Stimulated activated effector memory CD8-positive, alpha-beta T cell treated with anti-CD3 and anti-CD28 coated beads, Interleukin-12 subunit alpha, Interleukin-12 subunit beta, amount 100 ng/mL, for 72 hours (primary cell): ENCODE measurements at places on chromosomes 2 and 18.

DNA sequence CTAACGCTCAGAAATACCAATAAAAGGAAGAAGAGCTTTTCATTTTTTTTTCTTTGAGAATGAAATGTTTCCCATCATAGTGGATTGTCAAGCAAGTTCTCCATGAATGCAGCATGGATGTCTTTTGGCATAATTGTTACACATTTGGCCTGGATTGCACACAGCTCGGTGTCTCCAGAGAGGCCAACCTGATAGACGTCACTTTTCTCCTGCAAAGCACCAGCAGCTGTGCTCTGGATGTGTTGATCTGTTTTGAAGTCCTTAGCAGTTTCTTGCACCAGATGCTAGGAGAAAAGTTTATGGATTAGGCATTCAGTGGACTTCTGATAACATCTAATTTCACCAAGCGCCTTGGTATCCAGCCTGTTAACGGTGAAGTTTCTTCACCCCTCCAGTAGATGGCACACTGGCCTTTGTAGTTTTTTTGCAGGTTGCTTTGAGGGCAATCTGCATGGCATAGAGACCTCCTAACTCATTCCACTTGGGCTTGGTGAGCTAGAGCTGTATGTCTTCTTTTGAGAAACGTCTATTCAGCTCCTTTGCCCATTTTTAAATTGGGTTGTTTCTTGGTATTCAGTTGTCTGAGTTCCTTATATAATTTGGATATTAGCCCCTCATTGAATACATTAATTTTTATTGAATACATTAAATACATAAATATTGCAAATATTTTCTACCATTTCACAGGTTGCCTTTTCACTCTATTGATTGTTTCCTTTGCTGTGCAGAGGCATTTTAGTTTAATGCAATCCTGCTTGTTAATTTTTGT, 59.7 kb downstream of the PTH2R start:
- DNase-seq, result no peak

- DNase-seq, result no peak
Measured at GRCh38 chr2:186467421-186467820, 18.6 kb upstream of the ZC3H15 start.

- DNase-seq, result no peak
Measured at GRCh38 chr18:7017013-7017412, 100.6 kb downstream of the LAMA1 start.

- DNase-seq, result no peak
Measured at GRCh38 chr2:206647985-206648384, 5.7 kb downstream of the FAM237A start.

- no peak for DNase-seq
Measured at GRCh38 chr18:54351186-54351585, 6.5 kb downstream of the STARD6 start.

GRCh38 chr2:25339211-25339674, 2.5 kb downstream of the DNMT3A start:
- no peak for DNase-seq

DNA sequence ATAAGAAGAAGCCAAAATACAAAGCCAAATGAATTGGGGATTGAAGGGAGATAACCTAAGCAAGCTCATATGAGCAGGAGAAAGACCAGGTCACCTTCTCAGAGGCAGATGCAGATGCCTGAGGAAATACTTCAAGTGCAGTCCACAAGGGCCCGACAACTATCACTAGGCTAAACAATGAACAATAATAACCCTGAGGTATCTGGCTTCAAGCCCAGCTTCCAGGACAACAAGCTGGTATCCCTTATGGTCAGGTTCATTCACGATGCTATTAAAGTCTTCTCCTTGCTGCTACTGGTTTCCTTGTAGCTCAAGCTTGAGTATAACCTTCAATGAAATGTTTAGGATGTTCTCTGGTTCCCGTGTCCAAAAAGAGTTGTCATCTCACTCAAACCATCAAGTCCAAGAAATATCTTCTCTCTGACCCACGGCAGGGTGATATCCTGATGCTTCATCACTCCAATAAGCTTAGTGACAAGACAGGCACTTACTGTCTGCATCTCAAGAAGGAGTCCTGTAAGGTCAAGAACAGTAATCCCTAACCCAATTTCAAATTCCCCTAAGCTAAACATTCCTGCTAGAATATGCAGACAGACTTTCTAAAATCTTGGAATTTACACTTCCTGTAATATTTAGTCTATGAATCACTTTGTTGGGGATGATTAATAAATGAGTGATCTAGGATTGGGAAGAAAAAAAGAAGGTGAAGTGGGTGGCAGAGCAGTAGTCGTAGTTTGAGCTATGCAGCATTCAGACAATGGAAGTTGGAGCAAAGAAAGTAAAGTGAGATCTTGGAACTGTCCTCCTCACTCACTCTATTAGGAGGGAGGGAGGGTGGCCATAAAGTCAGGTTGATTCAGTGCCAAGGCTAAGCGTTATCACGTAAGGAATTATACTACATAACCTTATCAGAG, 33.1 kb downstream of the CHN1 start:
- no peak for DNase-seq

GRCh38 chr18:21109936-21110712, 1.5 kb downstream of the ROCK1 start:
- no peak for DNase-seq

DNA sequence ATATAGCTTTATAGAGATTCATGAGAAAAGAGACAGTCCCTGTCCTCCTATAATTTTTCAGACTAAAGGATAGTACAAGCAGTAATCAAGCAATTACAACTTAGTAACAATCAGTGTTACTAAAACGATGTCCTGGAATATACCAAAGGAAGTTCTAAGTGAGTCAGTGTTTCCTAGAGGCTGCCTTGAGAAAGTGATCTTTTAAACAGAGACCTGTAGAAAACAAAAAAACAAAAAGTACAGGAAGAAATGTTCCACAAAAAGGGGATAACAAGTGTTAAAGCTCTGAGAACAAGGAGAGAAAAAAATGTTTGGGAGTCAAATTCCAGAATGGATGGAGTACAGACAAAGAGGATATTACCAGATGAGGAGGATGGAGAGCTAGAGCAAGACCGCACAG, 556.4 kb downstream of the ERBB4 start:
- no peak for DNase-seq

DNA sequence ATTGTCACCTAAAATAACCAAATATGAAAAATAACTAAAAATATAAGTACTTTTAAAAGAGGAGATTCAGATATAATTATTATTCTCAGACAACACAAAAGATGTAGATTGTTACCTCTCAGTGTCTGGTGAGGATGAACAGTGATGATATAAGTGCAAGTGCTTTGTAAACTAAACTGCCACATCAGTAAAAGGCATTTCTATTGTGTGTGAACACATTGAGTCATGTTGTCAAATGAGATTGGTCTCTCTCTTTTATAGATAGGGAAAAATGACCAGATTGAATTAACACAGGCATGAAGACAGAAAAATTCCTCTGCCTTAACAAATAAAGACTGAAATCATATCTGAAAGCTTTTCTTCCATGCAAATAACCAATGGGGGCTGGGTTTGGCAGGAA, 182.4 kb upstream of the TMEFF2 start:
- no peak for DNase-seq

DNA sequence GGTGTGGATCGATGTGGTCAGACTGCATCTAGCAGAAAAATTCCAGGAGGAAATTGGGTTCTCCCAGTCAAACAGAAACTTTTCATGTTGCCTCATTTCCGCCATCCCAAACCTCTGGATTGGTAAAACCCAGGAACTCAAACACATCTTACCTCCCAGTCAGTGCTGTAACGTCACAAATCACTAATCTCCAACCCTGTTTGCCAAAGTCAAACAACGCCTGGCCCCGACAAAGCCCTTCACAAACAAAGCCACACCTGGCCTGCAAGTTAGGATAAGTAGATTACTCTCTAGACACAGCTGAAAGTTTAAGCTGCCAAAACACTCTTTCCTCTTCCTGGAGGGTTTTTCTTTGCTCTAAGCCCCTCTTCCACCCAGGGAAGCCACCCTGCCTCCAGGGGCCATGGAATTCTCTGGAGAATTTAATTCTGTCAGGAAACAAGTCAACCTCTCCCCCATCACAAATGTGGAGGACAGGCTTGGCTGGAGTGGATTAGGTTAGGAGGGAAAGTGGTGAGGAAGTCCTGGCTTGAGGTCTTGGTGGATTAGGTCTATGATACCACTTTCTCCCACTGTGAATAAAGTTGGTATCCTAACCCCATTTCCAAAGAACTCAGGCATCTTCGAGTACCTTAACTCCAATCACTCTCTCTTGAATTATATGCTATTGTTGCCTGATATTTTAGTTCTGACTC, 86.7 kb downstream of the LYPD6B start:
- no peak for DNase-seq

DNA sequence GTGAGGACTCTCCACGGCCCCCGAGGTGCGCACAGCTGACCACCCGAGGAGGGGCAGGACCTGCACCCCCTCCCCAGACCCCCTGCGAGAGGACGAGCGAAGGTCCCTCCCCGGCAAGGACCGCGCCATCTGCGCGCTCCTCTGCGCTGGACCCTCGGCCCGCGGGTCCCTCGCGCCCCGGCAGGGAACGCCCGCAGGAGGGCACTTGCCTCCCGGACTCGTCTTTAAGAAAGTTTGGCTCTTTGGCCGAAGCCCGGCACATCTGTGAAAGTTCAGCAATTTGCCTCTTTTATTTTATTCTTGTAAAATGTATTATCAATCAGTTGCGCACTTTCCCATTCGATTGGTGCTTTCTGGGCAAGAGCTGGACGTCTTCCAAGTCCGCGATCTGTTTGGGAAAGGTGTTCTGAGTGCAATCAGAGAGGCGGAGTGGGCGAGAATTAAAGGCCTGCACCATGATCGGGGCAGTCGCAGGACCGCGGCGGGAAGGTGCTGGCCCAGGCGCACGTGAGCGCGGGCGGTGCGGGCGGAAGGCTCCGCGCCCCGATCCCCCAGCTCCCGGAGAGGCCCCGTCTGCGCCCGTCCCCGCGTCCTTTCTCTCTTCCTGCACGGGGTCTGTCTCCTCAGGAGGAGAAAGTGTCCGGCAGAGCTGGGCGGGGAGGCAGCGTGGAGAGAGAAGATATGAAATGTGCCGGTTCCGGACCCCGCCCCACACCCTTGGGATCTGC, 1.6 kb upstream of the ALKAL2 start:
- DNase-seq, result no peak

DNA sequence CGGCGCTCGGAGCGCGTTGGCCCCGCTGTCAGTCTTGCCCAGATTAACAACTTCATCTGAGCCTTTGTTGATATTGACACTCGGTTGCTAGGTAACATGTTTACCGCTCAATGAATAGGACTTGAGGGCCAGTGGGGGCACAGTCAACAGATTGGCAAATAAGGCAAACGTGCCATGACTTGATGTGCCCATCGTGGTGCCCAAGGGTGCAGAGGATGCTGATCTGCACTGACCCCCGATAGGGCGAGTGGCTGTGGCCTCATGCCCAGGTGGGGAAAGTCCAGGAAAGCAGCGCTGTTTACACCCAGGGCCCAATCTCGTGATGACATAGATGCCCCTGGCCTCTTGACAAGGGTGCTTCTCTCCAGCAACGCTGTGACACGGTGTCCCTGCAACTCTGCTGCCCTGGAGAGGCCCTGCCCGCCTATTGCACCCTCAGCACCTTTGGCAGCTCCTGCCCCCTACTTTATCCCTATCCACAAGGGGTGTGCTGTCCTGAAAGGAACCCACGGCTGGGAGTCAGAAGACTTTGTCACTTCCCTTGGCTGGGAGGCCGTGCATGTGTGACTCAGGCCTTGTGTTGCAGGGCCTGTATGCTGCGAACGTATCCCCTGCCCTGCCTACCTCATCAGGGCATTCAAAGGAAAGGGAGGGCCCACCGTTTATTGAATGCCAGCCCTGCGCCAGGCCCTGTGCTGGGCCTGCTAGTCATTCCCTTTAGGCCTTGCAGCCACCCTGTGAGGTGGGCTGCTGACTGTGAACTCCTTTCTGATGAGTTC, 158.0 kb downstream of the INHBB start:
- DNase-seq, result no peak

- DNase-seq, result no peak
Measured at GRCh38 chr2:105380432-105381100, 18.3 kb downstream of the FHL2 start.

DNA sequence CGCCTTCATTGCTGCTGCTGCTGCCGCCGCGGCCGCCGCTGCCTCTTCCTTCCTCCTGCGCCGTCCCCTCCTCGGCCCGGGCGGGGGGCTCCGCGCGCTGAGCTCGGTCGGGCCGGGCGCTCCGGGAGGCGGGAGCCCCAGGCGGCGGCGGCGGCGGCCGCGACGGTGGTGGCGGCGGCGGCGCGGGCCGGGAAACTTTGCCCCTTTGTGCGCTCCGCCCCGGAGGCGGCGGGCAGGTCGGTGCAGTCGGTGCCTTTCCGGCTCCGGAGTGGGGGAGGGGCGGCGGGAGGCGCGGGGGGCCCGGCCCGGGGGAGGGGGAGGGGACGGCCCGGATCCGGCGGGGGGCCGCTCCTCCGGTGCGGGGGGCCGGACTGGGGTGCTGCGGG, 205 bp downstream of the TET3 start:
- DNase-seq, result peak; percentile 77

- DNase-seq, result no peak
Measured at GRCh38 chr2:161170958-161171932, 11.0 kb downstream of the TANK start.

- DNase-seq, result no peak
Measured at GRCh38 chr2:196434217-196434616, 205.3 kb upstream of the CCDC150 start.

- peak; percentile 13 for DNase-seq
Measured at GRCh38 chr2:68726100-68726499, 8.5 kb upstream of the ARHGAP25 start.

- DNase-seq, result peak; percentile 45
Measured at GRCh38 chr2:197378494-197379307, 56.1 kb downstream of the SF3B1 start.

GRCh38 chr2:158518084-158518483, 61.3 kb downstream of the PKP4 start:
- no peak for DNase-seq

- DNase-seq, result peak; percentile 17
Measured at GRCh38 chr2:120675460-120676130, 60.1 kb upstream of the GLI2 start.

- no peak for DNase-seq
Measured at GRCh38 chr2:223591596-223591995, 10.6 kb downstream of the SCG2 start.

- DNase-seq, result no peak
Measured at GRCh38 chr2:121078899-121079298, 206.1 kb downstream of the TFCP2L1 start.

GRCh38 chr18:79792988-79793355, 4.8 kb upstream of the KCNG2 start:
- DNase-seq, result no peak

- no peak for DNase-seq
Measured at GRCh38 chr2:223247136-223247535, 195.1 kb downstream of the KCNE4 start.

DNA sequence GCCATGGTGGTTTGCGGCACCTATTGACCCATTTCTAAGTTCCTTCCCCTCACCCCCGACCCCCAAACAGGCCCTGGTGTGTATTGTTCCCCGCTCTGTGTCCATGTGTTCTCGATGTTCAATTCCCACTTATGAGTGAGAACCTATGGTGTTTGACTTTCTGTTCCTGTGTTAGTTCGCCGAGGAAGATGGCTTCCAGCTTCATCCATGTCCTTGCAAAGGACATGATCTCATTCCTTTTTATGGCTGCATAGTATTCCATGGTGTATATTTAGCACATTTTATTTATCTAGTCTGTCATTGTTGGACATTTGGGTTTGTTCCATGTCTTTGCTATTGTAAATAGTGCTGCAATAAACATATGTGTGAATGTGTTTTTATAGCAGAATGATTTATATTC, 183.6 kb downstream of the GBX2 start:
- DNase-seq, result no peak

- DNase-seq, result no peak
Measured at GRCh38 chr2:189465076-189465475, 23.8 kb downstream of the WDR75 start.
